ENCODE measurements at places on chromosomes 1 and 21.

- DNase-seq = no peak
Measured at GRCh38 chr21:43272591-43272990, 103.8 kb downstream of the CRYAA start.

- no peak for DNase-seq
Measured at GRCh38 chr21:29396951-29397455, 98.3 kb downstream of the BACH1 start.

GRCh38 chr1:13935336-13935735 lies 235.3 kb downstream of the PRDM2 start:
- no peak for DNase-seq

DNA sequence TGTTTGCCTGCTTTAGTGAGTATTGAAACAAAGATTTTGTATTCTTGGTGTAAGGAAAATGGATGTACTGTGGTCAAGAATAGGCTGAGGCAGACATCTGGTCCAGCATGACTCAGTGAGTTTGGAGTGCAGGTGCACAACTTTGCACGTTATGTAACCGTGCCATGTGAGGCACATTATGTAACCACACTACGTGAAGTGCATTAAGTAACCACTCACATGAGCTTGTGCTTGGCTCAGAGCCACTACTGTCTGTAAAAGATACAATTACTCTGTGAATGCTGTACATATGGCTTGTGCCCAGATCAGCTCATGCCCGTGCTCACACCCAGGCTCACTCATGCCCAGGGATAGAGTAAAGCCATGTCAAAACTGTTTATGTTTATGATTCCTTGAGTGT lies 216.8 kb downstream of the CTH start:
- DNase-seq = peak; percentile 22

GRCh38 chr1:51073456-51073855 lies 28.6 kb upstream of the C1orf185 start:
- no peak for DNase-seq

DNA sequence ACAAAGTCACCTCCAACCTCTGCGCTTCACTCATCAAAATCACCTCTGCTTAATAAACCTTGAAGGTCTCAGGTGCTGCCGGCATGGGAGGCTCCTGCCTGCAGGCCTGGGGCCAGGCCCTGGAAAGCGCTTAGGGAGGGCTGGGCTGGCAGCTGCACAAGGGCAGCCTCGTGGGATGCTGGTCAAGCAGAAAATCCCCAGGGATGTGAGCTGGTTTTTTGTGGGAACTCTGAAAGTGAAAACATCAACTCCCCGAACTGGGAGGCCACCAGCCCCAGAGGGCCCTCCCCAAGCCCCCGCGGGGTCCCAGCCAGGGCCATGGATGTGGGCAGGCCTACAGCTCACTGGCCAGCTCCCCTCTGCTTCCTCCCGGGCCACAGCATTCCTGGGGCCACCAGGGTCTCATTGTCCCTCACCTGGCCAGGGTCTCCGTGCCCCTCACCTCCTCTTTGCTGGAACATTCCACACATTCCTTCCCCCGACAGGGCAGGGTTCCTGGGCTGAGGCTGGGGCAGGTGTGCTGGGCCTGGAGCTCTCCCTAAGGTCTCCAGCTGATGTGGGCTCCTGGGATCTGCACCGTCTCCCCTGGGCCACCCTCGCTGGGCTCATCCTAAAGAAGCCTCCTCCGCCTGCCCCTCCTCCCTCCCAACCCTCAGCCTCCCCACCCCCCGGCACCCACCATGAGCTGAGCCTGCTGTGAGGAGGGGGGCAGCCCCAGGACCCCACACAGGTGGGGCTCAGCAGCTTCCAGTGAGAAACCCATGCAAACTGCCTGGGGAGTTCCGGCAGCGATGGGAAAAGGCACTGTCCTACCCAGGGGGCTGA lies 36.0 kb upstream of the POFUT2 start:
- DNase-seq = peak; percentile 54

DNA sequence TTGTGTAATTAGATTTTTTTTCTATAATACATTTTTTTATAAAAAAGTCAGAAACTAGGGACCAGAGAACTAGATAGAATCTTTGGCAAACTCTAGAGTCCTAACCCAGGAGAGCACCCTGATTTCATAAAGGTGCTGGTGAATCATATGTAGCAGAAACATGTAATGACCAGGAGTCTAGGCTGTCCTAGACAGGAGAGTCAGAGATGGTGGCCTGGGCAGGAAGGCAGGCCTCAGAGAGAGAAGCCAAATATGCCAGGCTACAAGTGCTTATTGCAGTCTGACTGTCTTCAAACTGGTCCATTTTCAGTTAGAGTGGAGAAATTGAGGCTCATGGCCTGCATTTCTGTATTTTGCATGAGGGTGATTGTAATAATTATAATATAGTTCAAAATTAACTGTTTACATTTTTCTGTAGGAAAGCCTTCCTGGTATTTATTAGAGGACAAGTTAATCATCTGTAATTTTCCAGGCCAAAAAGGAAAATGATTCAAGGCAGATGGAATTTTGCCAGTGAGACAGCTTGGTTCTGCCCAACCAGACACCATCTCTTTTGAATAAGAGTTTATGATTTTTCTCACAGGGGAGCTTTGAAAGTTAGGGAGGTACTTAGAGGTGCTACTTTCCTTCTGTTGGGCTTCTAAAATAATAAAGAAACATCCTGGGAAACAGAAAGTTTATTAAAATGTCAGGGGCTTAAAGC lies 129.8 kb downstream of the S1PR1 start:
- peak; percentile 60 for DNase-seq
